NCI-H82 (cell line): ENCODE measurements at places on chromosomes 2 and 18.
A peak's percentile ranks its signal among the peaks of the same experiment; 100 is the strongest.

DNA sequence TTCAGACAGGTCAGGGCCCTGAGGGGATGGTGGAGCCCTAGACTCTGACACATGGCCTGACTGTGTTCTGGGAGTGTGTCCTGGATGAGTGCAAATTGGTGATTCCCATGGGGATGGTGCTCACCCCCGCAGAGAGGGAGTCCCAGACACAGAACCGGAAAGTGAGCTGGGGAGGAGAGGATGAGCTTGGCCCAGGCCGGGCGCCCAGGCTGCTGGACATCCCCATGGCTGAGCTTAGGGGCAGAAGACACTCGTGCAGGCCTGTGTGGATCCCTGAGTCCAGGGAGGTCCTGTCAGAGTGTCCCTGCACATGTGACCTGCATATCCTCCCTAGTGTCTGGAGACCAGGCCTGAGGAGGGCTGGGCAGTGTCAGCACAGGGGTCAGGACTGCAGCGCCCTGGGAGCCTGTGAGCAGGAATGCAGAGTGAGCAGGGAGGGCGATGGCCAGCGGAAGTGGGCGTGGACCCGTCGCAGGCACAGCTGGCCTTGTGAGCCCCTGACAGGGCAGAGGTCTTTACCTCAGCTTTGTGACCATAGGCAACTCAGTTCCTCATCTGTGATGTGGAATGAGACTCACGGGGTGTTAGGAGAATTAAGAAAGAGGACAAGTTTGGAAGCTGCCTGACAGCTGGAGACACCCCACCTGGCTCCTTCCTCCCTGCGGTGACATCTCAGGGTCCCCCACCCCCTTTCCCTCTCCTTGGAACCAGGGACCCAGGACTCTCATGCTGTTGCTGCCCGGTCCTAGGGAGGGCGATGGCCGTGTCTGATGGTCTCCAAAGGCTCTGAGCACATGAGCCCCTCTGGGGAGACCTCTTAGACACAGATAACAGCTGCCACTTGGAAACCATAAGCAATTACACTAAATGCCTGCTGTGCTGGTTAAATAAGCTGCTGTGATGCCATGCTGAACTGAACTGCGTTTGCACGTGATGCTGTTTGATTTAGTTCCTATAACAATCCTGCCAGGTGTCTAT lies 62.6 kb upstream of the HS6ST1 start:
- DNase-seq = peak; percentile 76

- peak; percentile 68 for DNase-seq
These were observed 187.2 kb upstream of the FANCL start for GRCh38 chr2:58428096-58429013.

DNA sequence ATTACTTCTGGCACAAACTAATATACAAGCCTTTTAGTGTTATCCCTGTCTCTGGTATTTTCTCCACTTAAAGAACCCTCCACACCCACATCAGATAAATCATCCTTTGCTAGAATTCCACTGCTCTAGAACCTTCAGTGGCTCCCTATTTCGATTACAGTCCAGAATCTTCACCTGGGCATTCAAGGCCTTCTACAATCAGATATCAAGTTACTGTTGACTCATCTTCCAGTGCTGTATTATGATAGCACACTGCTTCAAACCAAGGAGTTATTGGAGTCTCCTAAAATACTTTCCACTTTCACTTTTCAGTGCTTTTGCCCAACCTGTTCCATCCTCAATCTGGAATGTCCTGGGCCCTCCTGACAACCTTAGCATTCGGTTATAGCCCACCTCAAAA lies 3.4 kb downstream of the CGREF1 start:
- no peak for DNase-seq

GRCh38 chr2:196201229-196202009 lies 30.0 kb upstream of the STK17B start:
- no peak for DNase-seq

DNA sequence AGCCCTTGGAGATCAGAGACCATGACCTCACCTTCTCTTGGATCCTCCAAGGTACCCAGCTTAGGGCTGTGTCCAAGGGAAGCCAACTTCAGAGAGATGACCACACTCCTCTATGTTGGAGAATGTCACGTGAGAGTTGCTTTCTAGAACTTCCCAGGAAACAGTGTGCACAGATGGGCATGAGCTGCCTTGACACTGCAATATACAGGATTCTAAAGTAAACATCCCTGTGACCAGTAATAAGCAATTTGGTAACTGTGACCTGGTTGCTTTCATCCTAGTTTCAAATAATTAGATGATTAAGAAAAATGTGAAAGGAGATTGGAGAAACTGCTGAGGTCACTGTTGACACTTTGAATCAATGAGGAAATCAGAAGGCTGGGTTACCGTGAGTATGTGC lies 181.1 kb upstream of the EPAS1 start:
- no peak for DNase-seq

GRCh38 chr2:29509878-29510277 lies 394.7 kb downstream of the CLIP4 start:
- no peak for DNase-seq
